Placental epithelial cell (primary cell): ENCODE measurements at places on chromosomes 5 and 9. TPM values are rescaled to one million over a fixed set of nuclear protein-coding genes. Genes with fewer than 3 reads are reported as not detected.

Gene TBC1D9B
- 64.0 and 96.6 TPM in 2 replicates for total RNA-seq

Gene FAM219A
- total RNA-seq = 7.9 and 14.2 TPM in 2 replicates

Gene GPX8
- total RNA-seq = 101 and 120 TPM in 2 replicates

Gene SARDH
- total RNA-seq = 0.33 and 2.4 TPM in 2 replicates

Gene SHOC1
- not detected in 2 replicates for total RNA-seq

Gene SOX30
- not detected in 2 replicates for total RNA-seq

Gene WHRN
- total RNA-seq = 4.7 and 5.6 TPM in 2 replicates

Gene ZNF454
- total RNA-seq = 2.7 and 6.3 TPM in 2 replicates
